ENCODE measurements at places on chromosomes 3 and 15. TPM values are rescaled to one million over a fixed set of nuclear protein-coding genes. Genes with fewer than 3 reads are reported as not detected.

GRCh38 chr15:100835636-100836035 is 44.0 kb upstream of the ALDH1A3 start:
- no peak for DNase-seq

Gene CHST13
- not detected for total RNA-seq

- no peak for DNase-seq
Observed at GRCh38 chr3:187958432-187959003, 195.4 kb upstream of the LPP start.

DNA sequence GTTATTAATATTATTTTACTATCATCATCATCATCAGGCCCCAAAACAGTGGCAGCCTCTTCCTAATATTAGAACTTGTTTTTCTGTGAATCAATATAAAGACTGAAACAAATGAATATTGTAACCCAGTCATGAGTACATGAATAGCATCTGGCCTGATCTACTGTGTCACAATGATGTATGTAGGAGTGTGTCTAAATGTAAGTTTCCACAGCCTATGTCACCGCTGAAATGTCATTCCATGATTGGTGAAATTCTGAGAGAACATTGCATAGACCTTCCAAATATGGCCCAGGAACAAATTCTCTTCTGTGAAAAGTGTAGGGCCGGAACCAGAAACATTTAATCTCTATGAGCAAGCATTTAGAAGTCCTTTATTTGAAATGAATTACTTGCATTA is 20.6 kb upstream of the C3orf49 start:
- DNase-seq = no peak

Gene CLSTN2
- total RNA-seq = 26.9 TPM

DNA sequence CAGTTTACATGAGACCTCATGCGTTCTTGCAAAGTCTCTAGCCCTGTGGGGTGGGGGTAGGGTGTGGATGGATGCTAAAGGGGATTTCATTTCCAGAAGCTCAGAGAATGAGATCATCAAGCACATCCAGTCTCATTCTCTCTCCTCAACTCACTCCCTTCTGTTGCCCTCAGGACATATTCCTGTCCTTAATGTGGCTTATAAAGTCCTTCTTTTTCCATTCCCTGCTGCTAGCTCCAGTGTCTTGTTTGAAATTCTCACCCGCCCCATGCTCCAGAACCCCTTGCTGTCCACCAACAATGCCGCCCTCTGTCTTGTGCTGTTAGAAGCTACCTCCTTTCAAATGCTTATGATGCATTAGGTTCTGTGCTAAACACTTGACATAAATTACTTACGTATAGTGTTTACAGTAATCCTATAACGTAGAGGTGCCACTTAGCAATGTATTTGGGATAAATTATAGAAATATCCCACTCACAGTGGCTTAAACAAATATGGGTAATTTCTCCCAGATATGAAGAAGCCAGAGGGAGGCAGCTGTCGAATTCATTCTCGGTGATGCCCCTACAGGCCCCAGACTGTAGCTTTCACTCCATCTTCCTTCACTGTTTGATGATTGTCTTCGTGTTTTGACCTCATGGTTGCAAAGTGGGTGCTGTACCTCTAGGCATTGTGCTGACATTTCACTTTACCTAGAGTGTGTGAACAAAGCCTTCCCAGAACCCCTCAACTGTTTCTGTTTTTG is 273.1 kb upstream of the TBL1XR1 start:
- no peak for DNase-seq

Gene ANKUB1
- 0.36 TPM for total RNA-seq

DNA sequence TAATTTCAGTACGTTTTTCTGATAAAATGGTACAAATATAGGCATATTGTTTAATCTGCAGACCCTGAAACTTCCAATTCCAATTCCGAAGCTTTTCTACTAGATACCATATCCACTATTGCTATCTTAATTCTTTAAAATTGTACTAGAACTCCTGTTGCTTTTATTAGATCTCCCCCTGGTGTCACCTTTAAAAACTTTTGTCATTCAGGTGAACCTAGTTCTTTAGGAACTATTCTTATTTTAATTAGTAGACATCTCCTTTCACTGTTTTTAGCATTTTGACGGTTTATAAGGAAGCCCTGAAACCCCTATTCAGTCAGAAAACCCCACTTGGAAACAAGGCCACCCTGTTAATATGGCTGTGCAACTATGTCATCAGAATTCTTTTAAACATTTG is 22.3 kb downstream of the C2CD4B start:
- DNase-seq = no peak

DNA sequence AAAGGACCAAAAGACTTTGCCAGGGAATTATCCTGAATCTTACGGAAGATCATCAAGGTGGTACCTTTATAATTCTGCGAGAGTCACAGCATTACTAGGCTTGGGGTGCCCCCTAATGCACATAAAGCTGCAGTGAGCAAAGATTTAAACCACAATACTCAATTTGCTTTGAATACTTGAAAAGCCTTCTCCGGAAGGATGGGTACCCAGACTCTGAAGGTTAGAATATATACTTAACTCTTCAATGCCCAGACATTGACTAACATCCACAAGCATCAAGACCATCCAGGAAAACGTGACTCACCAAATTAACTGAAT is 117.8 kb upstream of the KCNH8 start:
- DNase-seq = no peak

- no peak for DNase-seq
Observed at GRCh38 chr3:13801361-13802204, 78.3 kb downstream of the WNT7A start.

- DNase-seq = no peak
Observed at GRCh38 chr3:36060950-36061349, 319.4 kb upstream of the STAC start.

GRCh38 chr15:95520511-95520910 is 810.0 kb upstream of the NR2F2 start:
- no peak for DNase-seq

DNA sequence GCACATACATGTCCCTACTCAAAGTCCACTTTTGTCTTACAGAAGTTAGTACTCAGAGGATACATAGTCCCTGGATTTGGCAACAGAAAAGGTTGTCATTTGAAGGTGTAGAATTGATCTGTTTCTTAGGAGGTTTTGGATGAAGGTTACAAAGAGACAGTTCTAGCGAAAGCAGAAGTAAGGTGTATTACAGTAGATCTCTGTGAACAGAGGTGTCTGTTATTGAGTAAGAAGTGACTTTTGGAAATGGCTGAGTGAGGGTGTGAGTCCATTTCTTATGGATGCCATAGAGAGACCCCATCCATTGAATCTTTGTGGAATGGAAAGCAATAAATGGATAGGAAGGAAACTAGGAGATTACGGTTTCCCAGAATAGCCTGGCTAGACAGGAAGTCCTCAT is 5.6 kb downstream of the ZNF662 start:
- no peak for DNase-seq

Gene CCR8
- not detected for total RNA-seq

GRCh38 chr3:119924111-119925094 is 142.5 kb downstream of the NR1I2 start:
- DNase-seq = no peak

Gene SLC2A2
- not detected for total RNA-seq

DNA sequence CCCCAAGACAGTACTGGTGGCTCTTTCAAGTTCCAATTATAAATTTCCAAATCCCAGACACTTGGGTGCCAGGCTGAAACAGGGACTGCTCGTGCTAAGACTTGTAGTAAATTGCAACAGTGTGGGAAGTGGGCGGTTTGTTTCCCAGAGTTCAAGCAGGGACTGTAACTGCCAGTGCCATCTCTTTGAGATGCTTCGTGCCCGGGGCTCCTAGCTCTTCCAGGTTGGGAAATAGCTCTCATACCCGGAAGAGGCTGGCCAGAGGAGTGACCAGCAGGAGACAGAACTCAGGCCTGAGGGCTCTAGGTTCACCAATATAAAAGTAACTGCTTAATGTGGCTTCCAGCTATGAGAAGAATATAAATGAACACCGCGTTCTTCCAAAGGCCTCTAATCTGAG is 54.0 kb upstream of the NEO1 start:
- no peak for DNase-seq

DNA sequence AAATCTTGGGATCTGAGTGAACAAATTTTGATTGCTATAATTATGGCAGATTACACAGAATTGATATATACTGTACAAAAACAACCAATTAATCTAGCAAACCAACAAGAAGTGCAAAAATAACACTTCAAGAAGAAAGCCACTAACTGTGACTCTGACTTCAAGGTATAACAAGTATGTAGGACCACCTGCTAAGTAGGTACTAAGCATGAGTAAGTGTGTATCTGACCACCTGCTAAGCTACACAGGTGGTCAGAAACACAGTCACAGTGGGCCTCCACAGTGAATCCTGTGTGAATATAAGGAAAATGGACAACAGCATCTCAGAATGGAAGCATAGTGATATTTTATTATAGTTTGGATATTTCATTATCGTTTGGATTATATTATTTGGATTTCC is 14.8 kb upstream of the PLSCR4 start:
- no peak for DNase-seq

Gene P2RY14
- total RNA-seq = 0.91 TPM

- DNase-seq = no peak
Observed at GRCh38 chr15:48592221-48592731, 53.2 kb downstream of the FBN1 start.

GRCh38 chr3:115836944-115837343 is 213.6 kb downstream of the GAP43 start:
- DNase-seq = no peak

Gene CCR9
- not detected for total RNA-seq

DNA sequence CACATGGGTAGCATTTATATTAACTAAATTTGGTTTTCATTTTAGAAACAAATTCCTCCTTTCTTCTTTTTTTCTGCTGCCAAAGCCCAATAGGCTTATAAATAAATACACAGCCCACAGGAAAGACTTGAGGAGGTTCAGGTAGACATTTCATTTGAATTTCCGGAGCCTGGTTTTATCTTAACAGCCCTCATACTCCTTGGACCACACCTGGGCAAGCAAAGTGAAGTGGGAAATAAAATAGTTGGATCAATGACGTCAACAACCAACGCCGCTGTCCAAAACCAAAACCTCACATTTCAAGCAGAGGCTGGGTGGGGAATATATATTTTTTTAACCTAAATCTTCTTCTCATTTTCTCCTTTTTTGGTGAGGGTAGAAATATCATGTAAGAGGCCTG is 53.2 kb downstream of the RFTN1 start:
- no peak for DNase-seq

DNA sequence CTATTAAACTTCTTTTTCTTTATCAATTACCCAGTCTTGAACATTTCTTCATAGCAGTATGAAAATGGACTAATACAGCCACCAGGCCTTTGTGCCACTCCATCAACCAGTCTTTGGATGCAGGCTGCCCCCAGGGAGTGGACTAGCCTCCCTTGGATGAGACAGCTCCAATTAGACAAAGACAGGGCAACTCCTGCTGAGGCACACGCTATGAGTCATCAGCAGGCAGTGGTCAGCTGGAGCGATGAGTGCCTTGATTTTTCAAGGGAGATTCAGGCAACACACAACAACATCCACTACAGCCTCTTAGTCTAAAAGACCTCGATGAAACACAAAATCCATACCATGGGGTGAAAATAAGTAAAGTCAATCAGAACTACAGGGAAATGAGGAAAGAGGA is 160.1 kb downstream of the ARRDC4 start:
- DNase-seq = no peak

DNA sequence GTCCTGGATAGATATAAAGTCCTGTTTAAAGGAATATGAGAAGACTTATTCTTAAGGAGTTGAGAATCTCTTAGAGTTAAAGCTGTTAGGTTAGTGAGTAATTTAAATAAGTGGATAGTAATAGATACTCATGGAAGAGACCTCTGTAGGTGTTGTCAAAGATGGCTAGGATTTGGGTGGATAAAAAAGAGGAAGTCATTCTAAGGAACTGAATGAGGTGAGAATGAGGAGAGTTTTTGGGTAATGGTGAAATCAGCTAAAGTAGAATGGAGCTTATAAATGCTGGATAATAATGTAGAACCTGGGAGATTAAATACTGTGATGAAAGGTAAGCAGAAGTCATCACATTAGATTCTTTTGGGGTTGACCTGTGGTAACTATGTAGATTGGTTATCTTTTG is 8.1 kb downstream of the ARIH1 start:
- no peak for DNase-seq

DNA sequence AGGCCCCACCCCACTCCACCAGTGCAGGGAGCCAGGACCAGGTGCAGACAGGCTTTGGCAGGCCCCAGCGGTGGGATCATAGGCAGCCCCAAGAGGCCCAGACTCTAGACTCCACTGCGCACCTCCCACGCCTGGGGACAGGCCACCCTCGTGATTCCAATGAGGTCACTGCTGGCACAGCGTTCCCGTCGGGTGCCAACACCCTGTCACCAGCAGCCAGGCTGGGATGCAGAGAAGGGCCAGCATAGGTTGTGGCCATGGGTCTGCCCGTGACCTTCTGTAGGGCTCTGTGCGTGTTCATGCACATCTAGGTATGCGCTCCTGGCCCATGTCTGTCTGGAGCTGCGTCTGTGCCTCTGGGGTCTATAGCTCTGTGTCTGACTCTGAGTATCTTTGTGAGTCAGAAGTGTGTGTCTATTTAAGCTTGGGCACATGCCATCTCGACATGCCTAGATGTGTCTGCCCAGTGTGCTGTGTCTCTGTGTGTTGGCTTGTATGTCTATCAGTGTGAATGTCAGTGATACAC is 13.0 kb downstream of the VIPR1 start:
- peak; percentile 63 for DNase-seq

- no peak for DNase-seq
Observed at GRCh38 chr15:41936155-41936554, 36.2 kb downstream of the EHD4 start.

- DNase-seq = peak; percentile 95
Observed at GRCh38 chr3:56467108-56467507, 1.2 kb downstream of the ERC2 start.
